Neural crest cell (in vitro differentiated cells): ENCODE measurements at places on chromosomes 1 and 21. TPM values are rescaled to one million over a fixed set of nuclear protein-coding genes. Genes with fewer than 3 reads are reported as not detected.
A peak's percentile ranks its signal among the peaks of the same experiment; 100 is the strongest.

- no peaks in the 10 kb centered on the region for H3K4me1 ChIP-seq
- DNase-seq = no peak
- H3K27me3 ChIP-seq = no peaks in the 10 kb centered on the region
- no peak overlapping the region for H3K27ac ChIP-seq
Observed at GRCh38 chr21:44531606-44532564, 8.1 kb downstream of the KRTAP10-1 start.

DNA sequence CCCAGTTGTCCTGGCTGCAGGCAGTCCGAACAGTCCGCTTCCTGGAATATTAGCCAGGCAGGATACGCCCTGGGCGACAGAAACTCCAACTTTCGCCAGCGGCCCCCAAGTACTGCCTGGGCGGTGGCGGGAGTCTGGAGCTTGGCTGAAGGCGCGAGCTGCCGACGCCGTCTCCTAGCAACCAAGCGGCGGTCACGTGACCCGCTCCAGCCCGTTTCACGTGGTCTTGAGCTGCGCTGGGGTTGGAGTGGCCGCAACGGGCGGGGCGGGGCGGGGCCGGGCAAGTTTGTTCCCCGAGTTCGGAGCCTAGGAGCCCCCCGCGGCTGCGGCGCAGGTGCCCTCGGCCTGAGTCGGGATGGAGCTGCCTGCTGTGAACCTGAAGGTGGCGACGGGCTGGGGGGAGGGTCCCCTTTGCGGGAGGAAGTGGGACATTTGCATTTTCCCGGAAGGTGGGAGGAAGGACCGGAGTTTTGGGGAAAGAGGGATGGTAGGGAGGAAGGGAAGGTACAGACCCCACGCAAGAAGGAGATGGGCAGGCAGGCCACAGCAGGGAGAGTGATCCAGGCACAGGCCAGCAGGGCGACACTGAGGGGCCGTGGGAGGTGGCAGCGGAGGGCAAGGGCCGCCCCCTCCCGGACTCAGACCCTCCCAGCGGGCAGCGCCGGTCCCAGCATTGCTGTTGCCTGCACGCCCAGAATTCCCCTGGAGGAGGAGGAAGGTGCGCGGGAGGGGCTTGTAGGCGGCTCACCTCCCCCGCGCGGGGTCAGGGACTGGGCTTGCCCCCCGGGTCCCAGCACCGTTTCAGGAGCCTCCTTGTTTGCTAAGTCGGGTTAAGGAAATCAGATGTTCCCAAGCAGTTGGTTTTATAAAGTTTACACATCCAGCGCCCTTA lies at the start of gene AGTRAP:
TSS of gene AGTRAP (plus strand) at position 283 of the 892 bp plus-strand sequence. CDS start at position 356, 73 bp downstream.
- peak within 1 kb of the TSS; percentile 95 for H3K4me3 ChIP-seq
- peaks cover 25% of the 10 kb centered on the region for H3K4me1 ChIP-seq
- no peaks in the 10 kb centered on the region for H3K27me3 ChIP-seq
- peak within 1 kb of the TSS; percentile 6 for H3K27ac ChIP-seq
- no peaks in the 10 kb centered on the region for H3K36me3 ChIP-seq
- peak; percentile 90 for DNase-seq

DNA sequence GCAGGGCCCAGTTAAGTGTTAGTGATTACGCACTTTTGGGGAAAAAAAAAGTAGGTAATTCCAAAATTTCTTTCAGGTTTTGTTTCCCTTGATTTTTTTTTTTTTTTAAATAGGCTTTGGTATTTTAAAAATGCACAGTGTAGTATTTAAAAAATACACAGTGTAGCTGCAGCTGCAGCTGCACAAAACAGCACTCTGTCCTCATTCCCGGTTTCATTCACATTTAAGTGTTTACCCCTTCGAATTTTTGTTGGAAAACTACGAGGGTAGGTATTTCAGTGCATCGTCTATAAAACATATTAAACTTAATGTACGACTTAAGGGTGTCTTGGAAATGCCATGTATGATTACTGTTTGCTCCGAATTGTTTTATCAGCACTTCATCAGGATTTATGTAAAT lies 3.4 kb downstream of the NEK7 start:
- peak overlapping the region; percentile 52 for H3K4me3 ChIP-seq
- no peaks in the 10 kb centered on the region for H3K27me3 ChIP-seq
- H3K27ac ChIP-seq = no peak overlapping the region
- peaks cover 41% of the 10 kb centered on the region for H3K4me1 ChIP-seq
- H3K36me3 ChIP-seq = peaks cover 3% of the 10 kb centered on the region

DNA sequence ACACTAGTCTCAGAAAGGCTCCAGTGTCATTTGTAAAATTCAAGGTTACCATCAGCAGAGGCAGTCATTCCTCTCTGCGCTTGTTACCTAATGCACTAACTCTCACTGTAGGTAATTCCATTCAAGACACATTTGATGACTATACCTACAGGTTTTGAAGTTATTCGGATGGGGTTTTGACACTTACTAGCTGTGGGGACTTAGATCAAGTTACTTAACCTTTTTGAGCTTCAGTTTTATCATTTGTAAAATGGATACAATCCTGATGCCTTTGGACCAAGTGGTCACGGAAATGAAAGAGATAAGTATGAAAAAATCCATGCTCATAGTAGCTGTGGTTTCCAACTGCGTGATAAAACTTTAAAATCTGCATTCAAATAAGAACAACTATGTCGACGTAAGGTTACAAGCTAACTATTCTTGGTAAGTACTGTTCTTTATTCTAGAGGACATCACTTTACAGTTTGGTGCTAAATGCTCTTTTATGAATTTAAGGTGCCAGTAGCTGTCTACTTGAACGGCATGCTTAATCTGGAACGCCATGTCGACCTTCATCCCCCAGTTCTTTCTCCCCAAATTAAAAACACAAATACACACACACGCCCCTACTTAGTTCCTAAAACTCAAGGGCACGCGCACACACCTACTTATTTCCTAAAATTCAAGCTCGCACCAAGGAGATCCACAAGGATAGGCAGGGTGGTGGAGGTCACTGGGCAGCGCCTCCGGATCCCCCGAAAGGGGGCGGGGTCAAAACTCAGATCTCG lies 550 bp upstream of the NFYC start:
- peaks cover 51% of the 10 kb centered on the region for H3K4me1 ChIP-seq
- H3K36me3 ChIP-seq = peaks cover 12% of the 10 kb centered on the region
- peak overlapping the region; percentile 99 for H3K27ac ChIP-seq
- H3K27me3 ChIP-seq = no peaks in the 10 kb centered on the region

GRCh38 chr1:41783189-41783639 lies 135.5 kb downstream of the HIVEP3 start:
- H3K4me1 ChIP-seq = peaks cover 19% of the 10 kb centered on the region
- peak overlapping the region; percentile 20 for H3K27ac ChIP-seq
- no peak overlapping the region for H3K4me3 ChIP-seq
- no peak for DNase-seq
- peaks cover 6% of the 10 kb centered on the region for H3K27me3 ChIP-seq
- H3K36me3 ChIP-seq = no peaks in the 10 kb centered on the region

GRCh38 chr1:34851431-34852105 lies 8.0 kb downstream of the SMIM12 start:
- H3K27me3 ChIP-seq = no peaks in the 10 kb centered on the region
- H3K4me1 ChIP-seq = peaks cover 49% of the 10 kb centered on the region
- no peak for DNase-seq
- peaks cover 10% of the 10 kb centered on the region for H3K36me3 ChIP-seq

- H3K36me3 ChIP-seq = no peaks in the 10 kb centered on the region
- no peak for DNase-seq
- H3K27me3 ChIP-seq = peaks cover 10% of the 10 kb centered on the region
- no peak overlapping the region for H3K4me3 ChIP-seq
- H3K27ac ChIP-seq = no peak overlapping the region
- H3K4me1 ChIP-seq = peaks cover 4% of the 10 kb centered on the region
Observed at GRCh38 chr1:9139930-9140329, 11.0 kb upstream of the GPR157 start.

- no peaks in the 10 kb centered on the region for H3K27me3 ChIP-seq
- H3K4me1 ChIP-seq = peaks cover 9% of the 10 kb centered on the region
- DNase-seq = no peak
- H3K4me3 ChIP-seq = no peak overlapping the region
Observed at GRCh38 chr1:245116131-245116530, 38.7 kb upstream of the KIF26B start.

DNA sequence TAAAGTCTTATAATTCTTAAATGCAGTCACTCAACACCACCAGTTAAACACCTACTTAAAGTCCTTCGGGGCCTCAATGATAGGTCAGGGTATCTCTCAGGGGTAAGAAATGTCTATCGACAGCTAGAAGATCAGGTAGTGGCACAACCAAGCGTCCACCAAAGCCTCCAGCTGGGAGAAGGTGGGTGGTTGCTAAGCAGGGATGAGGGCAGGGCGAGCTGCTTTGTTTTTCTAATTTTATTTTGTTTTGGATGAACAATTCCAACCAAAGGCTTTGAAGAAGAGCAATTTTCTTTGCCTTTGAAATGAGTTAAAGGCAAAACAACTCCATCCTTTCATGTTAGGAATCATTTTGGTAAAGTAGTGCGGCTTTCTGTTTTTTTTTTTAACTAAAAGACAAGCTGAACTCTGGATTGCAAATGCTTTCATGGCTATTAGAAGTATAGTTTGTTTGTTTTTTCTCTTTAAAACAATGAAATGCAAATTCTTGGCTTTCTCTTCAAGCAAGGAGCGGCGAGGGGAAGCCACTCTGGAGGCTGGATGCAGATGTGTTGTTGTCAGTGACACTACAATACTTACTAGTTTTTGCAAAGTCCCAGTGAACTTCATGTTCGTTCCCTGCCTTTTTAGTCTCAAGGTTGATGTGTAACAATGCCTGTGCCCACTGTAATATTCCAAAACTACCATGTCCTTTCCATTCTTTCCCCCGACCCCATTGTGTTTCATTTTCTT lies 106.0 kb downstream of the MRPS6 start:
- peaks cover 15% of the 10 kb centered on the region for H3K36me3 ChIP-seq
- no peaks in the 10 kb centered on the region for H3K27me3 ChIP-seq
- no peak for DNase-seq
- H3K4me3 ChIP-seq = peak overlapping the region; percentile 32
- peak overlapping the region; percentile 79 for H3K27ac ChIP-seq

The MAP3K21 gene
- 0.51 and 0.86 TPM in 2 replicates for total RNA-seq

The ARHGEF11 gene
- total RNA-seq = 51.5 and 52.7 TPM in 2 replicates
